Activated naive CD4-positive, alpha-beta T cell treated with anti-CD3 and anti-CD28 coated beads for 36 hours (primary cell): ENCODE measurements at places on chromosomes 6 and 20.

- DNase-seq = no peak
- no peak overlapping the region for H3K4me3 ChIP-seq
- H3K27ac ChIP-seq = no peak overlapping the region
- peaks cover 25% of the 10 kb centered on the region for H3K27me3 ChIP-seq
- no peaks in the 10 kb centered on the region for H3K36me3 ChIP-seq
Measured at GRCh38 chr6:16851044-16851540, 89.8 kb upstream of the ATXN1 start.

DNA sequence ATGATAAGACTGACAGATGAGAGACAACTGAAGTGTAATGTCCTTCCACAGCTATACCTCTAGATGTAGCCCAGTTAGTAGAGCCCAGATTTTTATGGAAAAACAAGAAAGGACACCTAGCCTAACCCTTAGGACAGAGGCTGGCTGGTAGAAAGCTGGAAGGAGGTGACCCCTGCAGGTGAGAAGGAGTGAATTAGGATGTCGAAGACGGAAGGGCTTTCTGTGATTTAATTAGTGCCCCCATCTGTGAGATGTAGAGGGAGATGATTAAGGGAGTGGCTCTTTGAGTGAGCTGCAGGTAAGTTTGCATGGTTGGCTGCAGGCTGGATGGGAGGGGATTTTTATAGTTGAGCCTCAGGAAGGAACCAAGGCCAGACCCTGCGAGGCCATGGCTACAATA lies 82.8 kb downstream of the GFRA4 start:
- no peak overlapping the region for H3K4me3 ChIP-seq
- no peaks in the 10 kb centered on the region for H3K4me1 ChIP-seq
- no peaks in the 10 kb centered on the region for H3K27me3 ChIP-seq
- DNase-seq = no peak

GRCh38 chr6:87700397-87701343 lies 1.4 kb downstream of the AKIRIN2 start:
- H3K36me3 ChIP-seq = peaks cover 14% of the 10 kb centered on the region
- H3K4me1 ChIP-seq = peaks cover 52% of the 10 kb centered on the region
- H3K27me3 ChIP-seq = no peaks in the 10 kb centered on the region
- H3K27ac ChIP-seq = peak overlapping the region; percentile 89

DNA sequence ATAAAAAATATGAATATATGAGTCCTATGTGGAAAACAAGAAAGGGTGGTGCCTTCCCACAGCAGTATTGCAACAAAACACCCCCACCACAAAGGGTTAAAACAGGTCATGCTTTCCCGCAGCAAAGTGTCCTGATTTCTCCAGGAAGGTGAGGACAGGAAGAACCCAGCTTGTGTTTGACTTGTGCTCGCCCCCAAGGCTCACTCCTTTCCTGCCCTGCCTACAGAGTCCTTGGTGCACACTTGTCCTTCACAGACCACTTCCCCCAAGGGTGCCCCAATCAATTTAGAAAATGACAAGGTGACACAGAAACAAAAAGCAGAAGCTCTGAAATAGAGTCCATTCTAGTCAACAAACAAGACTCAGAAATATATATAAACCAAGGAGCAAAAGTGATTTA lies 237.4 kb downstream of the PTPRK start:
- no peak overlapping the region for H3K4me3 ChIP-seq
- no peaks in the 10 kb centered on the region for H3K36me3 ChIP-seq
- H3K27ac ChIP-seq = no peak overlapping the region

DNA sequence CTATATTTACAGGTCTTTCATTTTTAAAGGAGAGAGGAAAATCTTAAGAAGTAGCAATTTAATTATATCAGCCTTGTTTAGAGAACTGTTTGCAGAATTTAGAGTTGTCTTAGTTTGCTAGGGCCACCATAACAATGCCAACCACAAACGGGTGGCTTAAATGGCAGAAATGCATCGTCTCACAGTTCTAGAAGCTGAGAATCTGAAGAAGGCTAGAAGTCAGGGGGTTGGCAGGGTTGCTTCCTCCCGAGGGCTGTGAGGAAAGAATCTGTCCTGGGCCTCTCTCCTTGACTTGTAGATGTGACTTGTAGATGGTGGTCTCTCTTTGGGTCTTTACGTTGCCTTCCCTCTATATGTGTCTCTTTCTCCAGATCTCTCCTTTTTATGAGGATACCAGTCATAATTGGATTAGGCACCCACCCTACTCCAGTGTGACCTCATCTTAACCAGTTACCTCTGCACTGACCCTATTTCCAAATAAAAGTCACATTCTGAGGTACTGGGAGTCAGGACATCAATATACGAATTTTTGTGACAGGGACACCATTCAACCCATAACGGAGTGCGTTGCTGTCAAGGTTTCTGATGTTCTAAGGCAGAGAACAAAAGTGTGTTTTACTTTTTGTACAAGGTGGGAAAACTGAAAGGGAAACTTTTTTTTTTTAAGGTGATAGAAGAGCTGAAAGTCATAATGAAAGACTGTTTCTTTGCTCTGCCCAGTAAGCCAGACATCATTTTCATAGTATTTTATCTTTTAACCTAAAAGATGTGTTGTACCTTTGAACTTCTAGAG lies 84.4 kb downstream of the SAMD3 start:
- H3K27me3 ChIP-seq = no peaks in the 10 kb centered on the region
- peak; percentile 27 for DNase-seq
- H3K27ac ChIP-seq = peak overlapping the region; percentile 84
- H3K36me3 ChIP-seq = peaks cover 8% of the 10 kb centered on the region
- H3K4me3 ChIP-seq = peak overlapping the region; percentile 55

DNA sequence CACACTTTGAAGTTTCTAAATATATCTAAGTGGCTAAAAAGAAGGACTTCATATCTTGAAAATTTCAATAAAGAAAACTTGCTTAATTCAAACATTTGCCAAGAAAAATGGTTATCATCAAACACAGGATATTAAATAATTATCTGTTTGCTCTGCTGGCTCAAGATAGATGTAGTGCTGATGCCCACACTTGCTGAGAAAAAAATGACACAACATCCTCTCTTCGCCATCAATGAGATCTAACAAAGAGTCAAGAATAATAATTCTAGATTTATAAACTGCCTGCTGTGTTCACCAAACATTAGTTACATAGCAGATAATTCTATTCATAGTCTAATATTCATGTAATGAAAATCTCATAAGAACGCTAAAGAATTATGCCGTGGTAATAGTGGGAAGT lies 93.6 kb downstream of the EPHA7 start:
- no peaks in the 10 kb centered on the region for H3K36me3 ChIP-seq
- H3K27ac ChIP-seq = no peak overlapping the region
- H3K27me3 ChIP-seq = no peaks in the 10 kb centered on the region
- no peak for DNase-seq
- H3K4me3 ChIP-seq = no peak overlapping the region
- no peaks in the 10 kb centered on the region for H3K4me1 ChIP-seq

DNA sequence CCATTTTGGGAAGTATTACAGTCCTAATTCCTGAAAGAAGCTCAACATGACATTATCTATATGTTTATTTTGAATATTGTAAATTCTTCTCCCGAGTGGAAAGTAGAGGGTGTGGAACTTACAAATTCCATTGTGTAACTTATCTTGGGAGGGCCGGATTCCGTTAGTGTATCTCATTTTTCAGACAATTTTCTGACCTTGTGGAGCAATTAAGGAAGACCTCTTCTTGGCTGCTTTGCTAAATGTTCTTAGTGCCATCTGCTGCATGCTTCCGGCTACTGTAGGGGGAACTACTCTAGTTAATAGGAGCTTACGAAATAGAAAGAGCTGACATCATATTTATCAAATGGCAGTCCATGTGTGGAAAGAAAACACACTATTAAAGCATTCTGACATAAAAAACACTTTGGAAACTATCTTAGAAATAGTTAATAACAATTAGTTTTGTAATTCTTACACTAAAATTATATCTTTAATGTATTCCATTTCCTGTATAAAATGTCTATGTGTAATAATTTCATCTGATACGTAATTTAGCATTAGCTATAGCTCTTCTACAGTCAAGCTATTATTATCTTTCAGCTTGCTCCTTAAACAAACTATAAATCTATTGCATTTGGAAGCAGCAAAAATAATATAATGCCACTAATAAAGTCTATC lies 41.5 kb upstream of the KCNQ5 start:
- no peak overlapping the region for H3K27ac ChIP-seq
- H3K4me3 ChIP-seq = no peak overlapping the region
- H3K27me3 ChIP-seq = no peaks in the 10 kb centered on the region
- H3K4me1 ChIP-seq = peaks cover 3% of the 10 kb centered on the region
- H3K36me3 ChIP-seq = no peaks in the 10 kb centered on the region

- H3K27me3 ChIP-seq = no peaks in the 10 kb centered on the region
- no peak overlapping the region for H3K27ac ChIP-seq
- no peaks in the 10 kb centered on the region for H3K36me3 ChIP-seq
- H3K4me1 ChIP-seq = peaks cover 5% of the 10 kb centered on the region
Measured at GRCh38 chr20:33069673-33070072, 9.8 kb upstream of the BPIFB4 start.
